ENCODE measurements at places on chromosomes 2 and 18. TPM values are rescaled to one million over a fixed set of nuclear protein-coding genes. Genes with fewer than 3 reads are reported as not detected.

Gene NFATC1
- 2.8 TPM for total RNA-seq

- H3K27ac ChIP-seq, result no peak overlapping the region
- H3K27me3 ChIP-seq, result no peaks in the 10 kb centered on the region
- peaks cover 19% of the 10 kb centered on the region for H3K36me3 ChIP-seq
- no peak overlapping the region for H3K4me3 ChIP-seq
Measured at GRCh38 chr2:23703583-23704385, 223.1 kb downstream of the ATAD2B start.

GRCh38 chr2:48531141-48531648, 1.2 kb downstream of the STON1 start:
- no peaks in the 10 kb centered on the region for H3K4me1 ChIP-seq
- no peak for DNase-seq
- H3K27me3 ChIP-seq, result no peaks in the 10 kb centered on the region
- no peak overlapping the region for H3K27ac ChIP-seq

- H3K4me1 ChIP-seq, result no peaks in the 10 kb centered on the region
- no peak overlapping the region for H3K27ac ChIP-seq
- no peaks in the 10 kb centered on the region for H3K36me3 ChIP-seq
Measured at GRCh38 chr2:12293874-12294273, 422.9 kb upstream of the TRIB2 start.

Gene DQX1
- 0.14 TPM for total RNA-seq

GRCh38 chr18:71442731-71443141, 1101.4 kb downstream of the CBLN2 start:
- no peaks in the 10 kb centered on the region for H3K4me1 ChIP-seq
- H3K36me3 ChIP-seq, result no peaks in the 10 kb centered on the region
- H3K27ac ChIP-seq, result no peak overlapping the region
- DNase-seq, result no peak

GRCh38 chr2:212536817-212537725, 1.5 kb downstream of the ERBB4 start:
- peak; percentile 43 for DNase-seq
- peaks cover 33% of the 10 kb centered on the region for H3K36me3 ChIP-seq
- no peaks in the 10 kb centered on the region for H3K27me3 ChIP-seq
- H3K4me3 ChIP-seq, result peak overlapping the region; percentile 94

Gene RAB17
- total RNA-seq, result 38.3 TPM

GRCh38 chr2:239289545-239289944, 111.3 kb downstream of the HDAC4 start:
- H3K27me3 ChIP-seq, result no peaks in the 10 kb centered on the region
- no peak overlapping the region for H3K4me3 ChIP-seq
- no peaks in the 10 kb centered on the region for H3K36me3 ChIP-seq
- no peak for DNase-seq

DNA sequence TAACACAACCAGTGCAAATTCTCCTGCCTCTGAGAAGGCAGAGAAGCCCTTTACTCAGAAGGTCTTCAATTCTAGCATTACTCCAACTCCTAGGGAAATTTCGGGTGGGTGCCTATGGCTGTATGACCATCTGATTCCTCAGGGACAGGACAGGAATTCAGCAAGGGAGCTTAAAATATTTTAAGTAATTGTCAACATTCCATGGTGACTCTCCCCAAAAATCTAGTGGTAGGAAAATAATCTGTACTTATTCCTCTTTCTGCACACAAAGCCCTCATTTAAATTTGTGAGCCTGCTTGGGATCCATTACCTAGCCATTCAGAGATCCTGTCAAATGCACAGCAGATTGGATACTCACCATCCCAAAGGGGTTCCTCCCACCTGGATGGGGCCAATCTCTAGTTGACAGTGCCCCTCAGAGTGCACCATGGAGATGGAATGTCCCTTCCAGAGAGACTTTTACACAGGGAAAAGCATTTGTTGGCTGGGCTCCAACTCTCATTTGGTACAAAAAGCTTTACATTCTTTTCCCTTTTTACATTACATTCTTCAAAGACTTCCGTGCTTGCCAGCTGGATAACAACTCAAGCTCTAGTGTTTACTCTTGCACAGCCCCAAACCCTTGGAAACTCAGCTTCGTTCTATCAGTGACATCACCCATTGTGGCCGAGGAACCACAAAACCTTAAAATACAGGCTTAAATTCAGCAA, 3.1 kb upstream of the TMEM150A start:
- H3K36me3 ChIP-seq, result peaks cover 67% of the 10 kb centered on the region
- DNase-seq, result no peak
- H3K27me3 ChIP-seq, result no peaks in the 10 kb centered on the region

GRCh38 chr2:86826951-86827350, 34.7 kb downstream of the CD8B start:
- no peaks in the 10 kb centered on the region for H3K4me1 ChIP-seq
- no peak overlapping the region for H3K27ac ChIP-seq
- H3K27me3 ChIP-seq, result peaks cover 8% of the 10 kb centered on the region
- H3K36me3 ChIP-seq, result no peaks in the 10 kb centered on the region

Gene MAP2
- total RNA-seq, result 9.5 TPM

- peaks cover 47% of the 10 kb centered on the region for H3K36me3 ChIP-seq
- H3K27me3 ChIP-seq, result no peaks in the 10 kb centered on the region
- peak within 1 kb of the TSS; percentile 90 for H3K27ac ChIP-seq
Measured at GRCh38 chr2:86195055-86195807, at the start of gene IMMT. Gene IMMT, minus strand, starts transcription at chr2:86195462. Its CDS starts 80 bp downstream, at chr2:86195382.

GRCh38 chr2:19709553-19709952, 192.2 kb downstream of the TTC32 start:
- no peak overlapping the region for H3K27ac ChIP-seq
- peaks cover 14% of the 10 kb centered on the region for H3K27me3 ChIP-seq
- H3K4me3 ChIP-seq, result no peak overlapping the region
- peaks cover 19% of the 10 kb centered on the region for H3K4me1 ChIP-seq

Gene SLC35F5
- total RNA-seq, result 95.1 TPM

- no peak for DNase-seq
- H3K36me3 ChIP-seq, result peaks cover 7% of the 10 kb centered on the region
- no peak overlapping the region for H3K27ac ChIP-seq
- no peak overlapping the region for H3K4me3 ChIP-seq
- peaks cover 49% of the 10 kb centered on the region for H3K27me3 ChIP-seq
Measured at GRCh38 chr2:120701499-120701898, 34.2 kb upstream of the GLI2 start.
